ENCODE measurements at places on chromosomes 1 and 21. TPM values are rescaled to one million over a fixed set of nuclear protein-coding genes. Genes with fewer than 3 reads are reported as not detected.

Gene ERG
- 98.8 TPM for total RNA-seq

GRCh38 chr1:162236201-162236600, 140.5 kb downstream of the SPATA46 start:
- no peak for DNase-seq

GRCh38 chr1:17308593-17308992, 596 bp downstream of the PADI4 start:
- DNase-seq, result no peak

GRCh38 chr21:28333578-28334075, 659.0 kb downstream of the LTN1 start:
- no peak for DNase-seq

DNA sequence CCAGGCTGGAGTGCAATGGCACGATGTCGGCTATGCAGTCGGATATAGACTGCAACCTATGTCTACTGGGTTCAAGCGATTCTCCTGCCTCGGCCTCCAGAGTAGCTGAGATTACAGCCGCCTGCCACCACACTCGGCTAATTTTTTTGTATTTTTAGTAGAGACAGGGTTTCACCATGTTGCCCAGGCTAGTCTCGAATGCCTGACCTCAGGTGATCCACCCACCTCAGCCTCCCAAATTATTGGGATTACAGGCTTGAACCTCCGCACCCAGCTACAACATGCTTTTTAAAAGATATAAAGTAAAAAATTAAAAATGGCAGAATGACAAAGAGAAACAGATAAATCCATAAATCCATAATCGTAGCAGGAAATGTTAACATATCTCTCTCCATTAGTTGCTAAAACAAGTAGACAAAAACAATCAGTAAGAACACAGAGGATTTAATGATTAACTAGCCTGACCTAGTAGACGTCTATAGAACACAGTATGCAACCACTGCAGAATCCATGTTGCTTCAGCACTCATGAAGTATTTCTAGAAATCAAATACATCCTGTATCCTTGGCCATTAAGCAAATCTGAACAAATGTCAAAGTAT, 59.9 kb upstream of the SPOCD1 start:
- DNase-seq, result no peak
